ENCODE measurements at places on chromosomes 7 and 10. TPM values are rescaled to one million over a fixed set of nuclear protein-coding genes. Genes with fewer than 3 reads are reported as not detected.

GRCh38 chr10:108230478-108231170 is 1066.1 kb upstream of the SORCS1 start:
- no peak for DNase-seq

DNA sequence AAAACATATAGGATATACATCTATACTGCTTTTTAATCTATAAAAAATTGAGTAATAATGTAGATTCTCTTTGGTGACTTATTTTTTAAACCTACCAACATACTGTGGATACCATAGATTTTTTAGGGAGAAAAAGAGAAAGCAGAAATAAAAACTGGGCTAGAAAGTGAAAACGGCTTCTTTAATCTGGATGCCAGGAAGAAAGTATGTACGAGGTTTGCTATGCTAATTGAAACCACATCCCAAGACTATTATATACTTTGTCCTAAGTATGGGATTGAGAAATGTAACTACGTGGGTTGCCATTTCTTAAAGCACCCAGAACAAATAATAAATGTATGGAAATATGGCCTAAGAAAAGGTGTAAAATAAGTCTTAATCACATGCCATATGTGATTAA is 129.0 kb upstream of the NFE2L3 start:
- DNase-seq = no peak

DNA sequence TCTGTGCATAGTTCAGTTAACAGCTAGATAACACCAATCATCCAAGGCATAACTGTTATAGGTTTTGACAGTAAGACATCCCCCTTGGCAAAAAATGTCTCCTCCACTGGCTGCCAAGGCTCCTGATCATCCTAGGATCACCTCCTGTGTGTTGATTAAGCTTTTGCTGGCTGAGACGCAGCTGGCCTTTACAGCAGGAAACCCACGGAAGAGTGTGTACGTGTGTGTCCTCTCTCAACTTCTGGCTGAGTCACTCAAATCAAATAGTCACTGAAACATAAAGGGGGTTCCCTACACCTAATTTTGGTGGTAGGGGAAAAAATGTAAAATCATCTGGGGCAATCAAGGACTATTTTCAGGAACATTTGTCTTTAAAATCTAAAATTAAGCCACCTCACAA is 208.8 kb downstream of the CTNNA3 start:
- DNase-seq = no peak

- no peak for DNase-seq
These were observed 35.5 kb upstream of the ZNF32 start for GRCh38 chr10:43684292-43684559.

The ZNF736 gene
- total RNA-seq = 32.5 TPM

The SPDYE2B gene
- total RNA-seq = not detected

DNA sequence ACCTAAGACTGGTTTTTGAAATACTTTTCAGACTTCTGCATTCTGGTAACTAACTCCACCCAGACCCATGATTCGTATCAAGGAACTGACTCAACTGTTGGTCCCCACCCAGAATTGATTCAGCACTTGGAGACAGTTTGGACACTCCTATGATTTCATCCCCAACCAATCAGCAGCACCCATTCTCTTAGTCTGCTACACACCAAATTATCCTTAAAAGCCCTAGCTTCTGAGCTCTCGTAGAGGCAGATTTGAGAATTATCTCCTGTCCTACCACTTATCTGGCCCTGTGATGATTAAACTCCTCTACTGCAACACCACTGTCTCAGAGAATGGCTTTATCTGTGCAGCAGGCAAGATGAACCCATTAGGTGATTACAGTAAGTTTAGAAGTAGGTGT is 7.7 kb upstream of the GSTO1 start:
- DNase-seq = no peak

The MEIG1 gene
- total RNA-seq = 1.1 TPM

GRCh38 chr10:23870651-23871610 is 338.0 kb upstream of the KIAA1217 start:
- DNase-seq = no peak

The INSIG1 gene
- total RNA-seq = 41.6 TPM

DNA sequence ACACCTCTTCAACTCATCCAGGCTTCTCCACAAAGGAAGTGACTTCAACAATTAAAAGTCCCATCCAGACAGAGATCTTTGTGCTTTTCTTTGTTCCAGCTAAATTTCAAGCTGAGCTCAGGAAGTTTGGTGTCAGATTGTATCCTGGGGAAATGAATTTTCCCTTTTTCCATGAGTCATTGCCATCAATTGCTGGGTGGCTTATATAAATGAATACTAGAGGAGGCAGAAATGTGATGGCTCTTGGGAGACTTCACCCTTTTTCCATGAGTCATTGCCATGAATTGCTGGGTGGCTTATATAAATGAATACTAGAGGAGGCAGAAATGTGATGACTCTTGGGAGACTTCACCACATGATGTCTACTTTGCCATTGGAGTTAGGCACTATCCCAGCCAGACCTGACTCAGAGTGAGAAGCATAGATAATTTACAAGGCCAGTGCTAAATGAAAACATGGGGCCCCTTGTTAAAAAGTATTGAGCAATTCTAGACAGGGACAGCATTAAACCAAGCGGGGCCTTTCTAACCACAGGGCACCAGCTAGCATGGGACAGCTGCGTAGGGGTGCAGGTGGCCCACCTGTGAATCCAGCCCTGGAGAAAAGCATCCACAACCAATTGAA is 339.2 kb upstream of the PODXL start:
- no peak for DNase-seq

GRCh38 chr10:81594991-81595390 is 280.0 kb upstream of the NRG3 start:
- DNase-seq = no peak

Measured in ureter (tissue), 1 donor.